ENCODE measurements at places on chromosomes 3 and 15.

DNA sequence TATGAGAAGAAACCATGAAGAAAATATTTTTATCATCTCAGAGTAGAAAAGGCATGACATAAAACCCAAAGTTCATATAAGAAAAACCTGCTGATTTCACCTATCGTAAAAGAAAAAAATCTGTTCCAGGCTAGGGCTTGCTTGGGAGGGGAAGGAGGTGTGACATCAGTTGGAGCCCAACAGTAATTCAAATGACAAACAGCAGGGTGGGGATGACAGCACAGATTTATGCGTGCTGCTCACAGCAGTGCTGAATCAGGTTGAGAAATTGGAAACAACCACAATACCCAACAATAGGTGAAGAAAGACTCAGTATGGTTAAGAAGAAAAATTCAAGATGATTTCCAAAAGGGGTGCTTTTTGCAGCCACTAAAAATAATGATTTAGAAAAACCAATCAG, 172.4 kb downstream of the PDE8A start:
- DNase-seq = no peak

GRCh38 chr3:180571831-180572598, 29.9 kb upstream of the TTC14 start:
- no peak for DNase-seq

GRCh38 chr3:61157414-61157813, 93.8 kb downstream of the FHIT start:
- no peak for DNase-seq

DNA sequence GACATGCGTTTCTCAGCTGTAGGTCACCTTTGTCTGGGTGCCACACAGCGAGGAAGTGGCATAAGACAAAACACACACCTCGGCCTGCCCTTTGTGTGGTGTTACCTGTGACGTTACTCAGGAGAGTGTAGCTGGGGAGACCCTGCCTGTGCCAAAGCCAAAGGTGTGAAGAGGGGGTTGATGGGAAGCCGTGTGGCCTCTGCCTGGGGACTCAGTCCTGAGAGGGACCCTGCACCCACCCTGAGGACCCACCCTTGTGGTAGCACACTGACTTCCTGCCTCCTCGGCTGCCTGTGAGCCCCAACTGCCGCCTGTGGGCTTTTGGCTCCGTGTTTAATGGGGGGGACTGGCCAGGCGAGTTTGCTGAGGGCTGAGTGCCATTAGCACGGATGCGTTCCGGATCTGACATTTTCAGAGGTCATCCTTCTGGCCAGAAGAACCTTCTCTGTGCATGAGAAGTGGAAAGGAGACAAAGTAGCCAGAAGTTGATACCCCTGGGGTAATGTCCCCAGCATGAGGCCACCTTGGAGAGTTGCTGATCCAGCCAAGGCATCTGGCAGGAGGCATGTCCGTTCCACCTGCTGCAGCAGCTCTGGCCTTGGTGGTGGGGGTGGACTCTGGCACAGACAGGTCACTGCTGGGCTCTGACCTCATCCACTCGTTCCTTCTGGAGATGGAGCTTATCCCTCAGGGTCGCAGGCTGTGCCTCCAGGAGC, 51.8 kb upstream of the FURIN start:
- DNase-seq = no peak

DNA sequence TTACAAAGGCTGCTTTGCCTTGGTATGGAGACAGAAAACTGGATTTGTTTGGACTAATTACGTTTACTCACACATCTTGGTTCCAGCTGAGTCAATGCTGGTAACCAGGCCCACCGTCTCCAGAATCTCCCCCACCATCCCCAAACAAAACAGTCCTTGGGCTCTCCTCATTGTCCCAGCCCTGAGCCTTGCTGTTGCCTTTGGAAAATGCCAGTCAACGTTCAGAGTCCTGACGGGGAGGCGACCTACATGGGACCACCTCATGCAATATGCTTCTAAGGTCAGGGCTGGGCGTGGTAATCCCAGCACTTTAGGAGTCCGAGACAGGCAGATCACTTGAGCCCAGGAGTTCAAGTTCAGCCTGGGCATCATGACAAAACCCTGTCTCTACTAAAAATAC, 85.2 kb upstream of the IQSEC1 start:
- DNase-seq = no peak

DNA sequence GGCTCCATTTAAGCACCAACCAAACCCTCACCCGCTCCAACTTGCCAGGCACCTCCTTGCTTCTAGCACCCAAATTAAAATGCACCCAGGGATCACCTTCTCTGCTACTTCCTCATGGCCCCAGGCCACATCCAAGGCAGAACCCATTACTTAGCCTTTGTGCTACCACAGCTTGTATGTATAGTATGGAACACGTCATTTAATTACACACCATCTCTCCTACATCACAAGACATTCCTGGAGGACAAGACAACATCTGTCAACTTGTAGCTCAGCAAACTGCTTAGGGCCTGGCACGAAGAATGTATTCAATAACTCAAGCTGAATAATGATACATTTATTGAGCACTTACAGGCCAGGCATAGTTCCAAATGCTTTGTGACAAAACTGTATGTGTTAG, 23.3 kb downstream of the ZDHHC3 start:
- DNase-seq = no peak

DNA sequence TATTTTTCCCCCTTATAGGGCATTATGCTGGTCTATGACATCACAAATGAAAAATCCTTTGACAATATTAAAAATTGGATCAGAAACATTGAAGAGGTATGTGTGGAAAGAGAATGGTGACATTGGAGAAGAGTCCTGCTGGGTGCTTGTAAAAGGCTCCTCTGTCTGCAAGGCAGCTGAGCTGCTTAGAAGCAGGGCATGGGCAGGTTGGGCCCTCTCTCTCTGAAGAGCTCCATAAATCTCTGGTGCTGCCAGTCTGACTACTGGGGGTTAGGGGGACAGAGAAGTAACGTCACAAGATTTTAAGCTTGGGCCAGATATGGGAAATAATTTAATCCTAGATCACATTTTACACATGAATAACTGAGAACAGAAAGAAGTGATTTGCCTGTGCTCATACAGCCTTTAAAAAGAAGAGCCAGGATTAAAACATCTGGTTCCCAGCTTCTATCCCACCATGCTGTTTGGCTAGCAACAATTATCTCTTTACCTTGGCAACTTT, 21.9 kb upstream of the APH1B start:
- no peak for DNase-seq

- no peak for DNase-seq
These were observed 19.1 kb downstream of the TF start for GRCh38 chr3:133765256-133765655.

DNA sequence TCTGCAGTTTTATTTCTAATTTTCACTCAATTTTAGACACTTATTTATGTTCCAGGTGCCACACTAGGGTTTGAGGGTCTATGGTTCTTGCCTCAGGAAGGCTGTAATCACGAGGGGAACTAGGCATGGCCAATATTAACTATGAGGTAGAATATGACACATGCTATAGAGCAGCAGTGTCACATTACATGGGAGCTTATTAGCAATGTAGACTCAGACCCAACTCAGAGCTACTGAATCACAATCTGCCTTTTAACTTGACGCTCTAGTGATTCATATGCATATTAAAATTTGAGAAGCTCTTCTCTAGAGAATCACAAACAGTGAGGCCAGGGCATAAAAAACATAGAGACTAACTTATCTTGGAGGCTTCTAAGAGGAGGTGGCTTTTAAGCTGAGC, 32.8 kb upstream of the MRPL3 start:
- no peak for DNase-seq

DNA sequence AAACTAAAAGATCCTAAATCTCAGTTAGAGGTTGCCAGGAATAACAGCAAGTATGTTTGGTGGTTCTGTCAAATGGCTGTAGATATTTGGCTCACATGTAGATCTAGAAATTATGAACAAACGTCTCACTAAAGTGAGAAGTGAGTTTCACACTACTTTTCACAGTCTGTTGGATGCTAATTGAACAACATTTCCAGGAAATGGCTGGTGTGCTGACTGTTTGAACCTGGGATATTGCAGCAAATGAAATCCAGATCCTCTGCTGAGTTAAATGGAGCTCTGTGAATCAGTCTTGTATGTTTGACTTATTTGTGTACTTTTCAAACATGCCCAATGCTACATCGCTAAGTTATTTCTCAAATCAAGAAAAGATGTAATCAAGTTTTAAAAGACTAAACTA, 21.3 kb upstream of the RSL24D1 start:
- DNase-seq = no peak

GRCh38 chr3:143081844-143082778, 37.5 kb upstream of the CHST2 start:
- DNase-seq = no peak

DNA sequence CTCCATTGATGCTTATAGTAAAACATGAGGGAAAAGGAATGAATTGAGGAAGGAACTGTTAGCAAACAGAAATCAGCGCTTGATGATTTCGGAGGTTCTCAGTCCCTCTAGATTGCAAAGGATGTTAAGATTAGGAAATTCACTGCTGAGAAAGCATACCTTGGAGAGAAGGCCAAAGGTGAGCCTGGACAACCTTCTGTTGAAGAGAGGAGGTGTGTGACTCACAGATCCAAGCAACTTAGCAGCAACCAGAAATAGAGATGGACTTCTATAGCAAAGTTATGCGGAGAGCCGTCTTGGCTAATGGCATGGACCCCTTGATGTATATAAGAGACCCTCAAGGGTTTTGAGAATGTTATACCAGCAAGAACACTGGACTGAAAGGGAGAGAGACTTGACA, 114.3 kb downstream of the EEFSEC start:
- DNase-seq = no peak

GRCh38 chr15:37115538-37115937, 15.2 kb upstream of the MEIS2 start:
- DNase-seq = no peak

DNA sequence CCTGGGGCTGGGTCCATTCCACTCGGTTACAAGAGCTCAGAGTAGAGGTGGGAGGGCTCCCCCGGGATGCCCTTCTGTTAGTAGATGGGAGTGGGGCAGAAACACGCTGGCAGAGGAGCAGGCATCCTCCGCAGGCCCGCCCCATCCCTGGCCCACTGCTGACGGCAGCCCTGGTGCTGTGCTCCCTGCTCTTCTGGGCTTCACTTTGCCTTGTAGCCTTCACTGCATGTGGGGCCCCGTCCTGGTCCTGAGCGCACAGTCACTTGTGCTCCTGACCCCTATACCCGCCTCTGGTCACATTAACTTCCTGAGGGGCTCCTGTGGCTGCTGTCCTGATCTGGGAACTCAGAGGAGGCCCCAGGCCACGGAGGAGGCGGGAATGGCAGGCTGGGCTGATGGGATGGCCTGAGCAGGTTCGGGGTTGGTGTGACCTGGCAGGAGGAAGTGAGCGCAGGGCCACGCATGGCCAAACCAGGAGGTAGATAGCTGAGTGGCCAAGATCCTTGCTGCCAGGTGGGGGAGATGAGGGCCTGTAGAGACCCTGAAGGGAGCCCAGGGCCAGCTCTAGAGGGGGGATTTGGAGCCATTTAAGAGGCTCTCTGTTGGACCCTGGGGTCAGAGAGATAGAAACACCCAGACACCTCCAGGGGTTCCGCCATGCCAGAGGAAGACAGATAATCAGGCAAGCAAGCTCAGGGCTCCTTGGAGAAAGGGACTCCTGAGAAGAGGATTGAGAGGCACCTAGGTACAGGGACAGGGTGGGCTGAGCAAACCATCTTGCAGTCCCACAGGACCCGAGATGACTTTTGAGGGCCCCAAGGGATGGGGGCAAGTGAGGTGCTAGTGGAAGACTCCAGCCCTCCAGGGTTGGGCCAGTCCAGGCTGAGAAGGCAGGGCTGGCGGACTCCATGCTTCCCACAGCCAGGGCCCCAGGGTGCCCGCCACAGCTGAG, 92.2 kb upstream of the PRR23E start:
- no peak for DNase-seq

DNA sequence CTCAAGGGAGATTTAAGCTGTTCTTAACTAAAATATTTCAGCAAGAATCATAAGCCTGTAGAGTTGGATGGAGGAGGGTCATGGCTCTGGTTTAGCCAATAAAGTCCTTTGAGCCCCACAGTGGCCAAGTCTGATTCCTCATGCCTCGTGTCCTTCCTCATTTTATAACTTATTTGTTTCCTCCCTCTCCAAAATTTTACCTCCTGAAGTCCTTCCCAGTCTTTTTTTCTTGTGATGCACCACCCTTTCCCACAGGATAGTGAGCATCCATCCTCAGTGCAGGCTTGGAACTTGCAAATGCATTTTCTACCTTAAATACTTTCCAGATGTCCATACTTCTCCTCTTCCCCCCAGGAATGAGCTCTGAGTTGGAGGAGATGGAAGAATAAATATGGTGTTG, 162.7 kb upstream of the AGTR1 start:
- DNase-seq = no peak

DNA sequence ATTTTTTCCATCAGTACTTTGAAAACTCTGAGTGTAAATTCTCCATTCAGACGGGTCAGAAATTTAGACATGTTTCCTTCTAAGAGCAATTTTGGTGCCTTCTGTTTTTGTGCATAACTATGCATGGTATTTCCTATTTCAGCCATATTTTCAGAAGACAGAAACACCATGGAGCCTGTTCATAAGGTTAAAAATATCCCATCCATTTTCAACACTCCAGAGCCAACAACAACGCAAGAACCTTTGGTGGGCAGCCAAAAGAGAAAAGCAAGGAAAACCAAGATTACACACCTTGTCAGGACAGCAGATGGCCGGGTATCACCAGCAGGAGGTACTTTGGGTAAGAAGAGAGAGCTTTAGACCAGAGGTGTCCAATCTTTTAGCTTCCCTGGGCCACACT, 275.6 kb downstream of the BBX start:
- DNase-seq = no peak

DNA sequence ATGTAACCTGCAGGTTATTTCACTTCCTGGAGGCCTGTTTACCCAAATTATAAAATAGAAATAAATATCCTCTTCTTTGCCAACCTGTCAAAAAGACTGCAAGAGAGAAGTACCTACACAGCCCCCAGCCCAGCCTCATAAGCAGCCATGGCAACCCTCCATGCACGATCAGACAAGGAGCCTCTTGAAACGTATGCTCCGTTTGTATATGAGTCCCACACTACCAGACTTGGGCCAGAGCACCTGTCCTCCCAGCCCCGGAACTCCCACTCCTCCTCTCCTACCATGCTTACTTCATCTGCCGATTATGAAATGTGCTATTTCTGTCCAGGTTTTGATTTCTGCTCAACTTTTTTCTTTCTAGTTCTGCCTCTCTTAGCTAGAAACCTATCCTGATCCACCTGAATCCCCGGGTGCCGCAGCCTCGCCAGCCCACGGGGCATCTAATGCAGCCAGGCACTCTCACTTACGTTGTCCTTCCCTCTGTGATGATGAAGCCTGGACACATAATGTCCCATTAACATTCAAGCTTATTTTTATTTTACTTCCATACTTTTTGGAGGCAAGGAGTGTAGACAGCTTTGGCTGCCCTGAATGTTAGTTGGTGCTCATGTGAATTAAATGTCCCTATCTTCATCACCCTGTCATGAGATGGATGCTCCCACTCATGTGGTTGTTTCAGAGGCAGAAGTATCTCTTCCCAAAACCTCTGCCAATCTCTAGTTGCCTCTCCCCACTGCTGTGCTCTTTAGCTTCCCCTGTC, 73.8 kb downstream of the MB21D2 start:
- DNase-seq = no peak

- no peak for DNase-seq
These were observed 8.8 kb upstream of the FAM107A start for GRCh38 chr3:58585994-58586393.

GRCh38 chr3:129240436-129240835, 9.0 kb upstream of the COPG1 start:
- no peak for DNase-seq

- no peak for DNase-seq
These were observed 1.3 kb downstream of the RAD51 start for GRCh38 chr15:40696228-40696627.
